ENCODE measurements at places on chromosomes 5 and 9.
A peak's percentile ranks its signal among the peaks of the same experiment; 100 is the strongest.

- DNase-seq = no peak
Measured at GRCh38 chr9:137784641-137785513, 92.7 kb upstream of the CACNA1B start.

- DNase-seq = no peak
Measured at GRCh38 chr5:144585681-144586080, 415.0 kb downstream of the KCTD16 start.

GRCh38 chr5:158701406-158702177, 398.1 kb downstream of the EBF1 start:
- DNase-seq = no peak

DNA sequence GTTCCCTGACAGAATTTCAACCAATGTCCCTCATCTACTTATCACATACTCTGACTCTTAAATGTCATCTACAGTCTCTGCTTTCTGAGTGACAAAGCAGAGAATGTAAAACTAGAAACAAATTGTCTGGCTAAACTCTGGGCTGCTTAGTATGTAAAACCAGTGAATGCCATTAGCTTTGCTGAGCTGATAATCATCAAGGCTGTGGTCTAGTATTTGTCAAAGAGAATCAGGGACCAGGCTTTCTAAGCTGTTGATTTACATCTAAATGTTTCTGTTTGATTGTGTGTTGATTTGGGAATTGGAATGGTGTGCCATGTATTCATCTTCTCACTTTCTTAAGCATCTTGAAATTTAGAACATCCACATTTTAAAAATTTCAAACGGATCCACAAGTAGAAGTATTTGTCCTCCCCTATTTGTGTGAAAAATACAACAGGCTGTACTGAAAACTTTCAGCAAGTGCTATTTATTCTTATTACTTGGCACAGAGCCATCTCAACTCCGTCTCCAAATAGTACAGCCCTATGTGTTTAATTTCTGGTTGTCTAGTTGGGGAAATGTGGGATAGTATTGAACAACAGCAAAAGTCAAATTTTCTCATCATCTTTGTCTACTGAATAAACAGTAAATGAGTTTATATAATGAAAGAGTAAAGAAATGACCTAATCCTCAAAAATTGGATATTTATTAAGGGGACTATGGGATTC, 251.5 kb downstream of the KCTD16 start:
- no peak for DNase-seq

- no peak for DNase-seq
Measured at GRCh38 chr9:137832191-137832700, 45.3 kb upstream of the CACNA1B start.

- no peak for DNase-seq
Measured at GRCh38 chr5:115588640-115589039, 13.6 kb downstream of the TICAM2 start.

DNA sequence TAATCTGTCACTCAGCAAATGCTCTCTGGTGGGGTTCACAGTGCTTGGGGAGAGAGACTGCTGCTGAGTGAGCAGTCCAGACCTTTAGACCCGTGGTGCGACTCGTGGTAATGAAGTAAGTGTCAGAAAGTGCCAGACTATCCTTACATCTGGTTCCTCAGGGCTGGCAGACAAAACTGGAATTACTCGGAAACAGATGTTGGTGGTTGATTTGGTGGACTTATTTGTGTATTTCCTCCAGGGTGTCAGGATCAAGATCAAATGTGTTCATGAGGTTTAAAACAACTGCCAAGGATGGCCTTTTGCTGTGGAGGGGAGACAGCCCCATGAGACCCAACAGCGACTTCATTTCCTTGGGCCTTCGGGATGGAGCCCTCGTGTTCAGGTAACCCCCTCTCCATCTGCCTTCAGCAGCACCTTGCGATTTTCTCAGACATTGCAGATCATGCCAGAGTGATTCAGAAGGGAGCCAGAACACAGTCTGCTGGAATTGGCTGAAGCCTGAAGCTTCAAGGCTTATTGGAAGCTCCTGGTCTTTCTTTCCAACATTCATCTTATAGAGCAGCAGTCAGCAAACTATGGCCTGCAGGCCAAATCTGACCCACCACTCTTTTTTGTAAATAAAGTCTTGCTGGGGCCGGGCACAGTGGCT, 105.2 kb downstream of the LIFR start:
- DNase-seq = no peak

- no peak for DNase-seq
Measured at GRCh38 chr9:3750321-3750720, 224.5 kb upstream of the RFX3 start.

DNA sequence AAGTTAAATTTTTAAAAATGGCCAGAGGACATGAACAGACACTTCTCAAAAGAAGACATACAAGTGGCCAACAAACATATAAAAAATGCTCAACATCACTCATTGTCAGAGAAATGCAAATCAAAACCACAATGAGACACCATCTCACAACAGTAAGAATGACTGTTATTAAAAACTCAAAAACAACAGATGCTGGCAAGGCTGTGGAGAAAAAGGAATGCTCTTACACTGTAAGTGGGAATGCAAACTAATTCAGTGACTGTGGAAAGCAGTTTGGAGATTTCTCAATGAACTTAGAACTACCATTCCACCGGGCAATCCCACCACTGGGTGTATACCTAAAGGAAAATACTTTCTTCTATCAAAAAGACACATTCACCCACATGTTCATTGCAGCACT, 168.5 kb upstream of the PIK3R1 start:
- no peak for DNase-seq

- DNase-seq = no peak
Measured at GRCh38 chr5:177403102-177403791, 2.8 kb upstream of the PFN3 start.

DNA sequence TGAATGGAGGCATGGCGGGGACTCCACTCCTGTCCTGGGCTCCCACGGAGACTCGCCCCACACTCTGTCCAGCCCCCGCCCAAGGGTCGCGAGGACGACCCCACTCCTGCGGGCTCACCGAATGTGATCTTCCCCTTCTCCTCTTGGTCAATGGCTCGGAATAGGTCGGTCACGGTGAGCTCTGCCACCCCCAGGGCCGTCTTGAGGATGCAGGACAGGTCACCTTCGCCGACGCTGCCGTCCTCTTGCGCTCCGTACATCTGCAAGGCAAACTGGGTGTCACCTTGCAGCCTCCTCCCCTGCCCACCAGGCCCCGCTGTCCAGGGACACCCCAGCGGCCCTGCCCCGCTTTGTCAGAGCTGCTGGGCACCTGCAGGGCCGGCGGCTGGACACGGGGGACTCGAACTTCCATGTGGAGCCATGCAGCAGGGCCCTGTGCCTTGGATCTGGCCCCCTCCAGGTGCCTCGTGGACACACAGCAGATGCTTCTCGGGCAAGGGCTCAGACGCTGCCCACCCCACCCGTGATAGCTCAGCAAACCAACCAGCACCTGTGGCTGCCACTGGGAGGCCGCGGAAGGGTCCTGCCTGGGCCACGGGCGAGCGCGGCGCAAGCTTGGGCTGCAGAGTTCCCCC, 21.5 kb upstream of the SLC6A3 start:
- DNase-seq = no peak

- no peak for DNase-seq
Measured at GRCh38 chr5:111197523-111197922, 26.7 kb upstream of the CAMK4 start.

DNA sequence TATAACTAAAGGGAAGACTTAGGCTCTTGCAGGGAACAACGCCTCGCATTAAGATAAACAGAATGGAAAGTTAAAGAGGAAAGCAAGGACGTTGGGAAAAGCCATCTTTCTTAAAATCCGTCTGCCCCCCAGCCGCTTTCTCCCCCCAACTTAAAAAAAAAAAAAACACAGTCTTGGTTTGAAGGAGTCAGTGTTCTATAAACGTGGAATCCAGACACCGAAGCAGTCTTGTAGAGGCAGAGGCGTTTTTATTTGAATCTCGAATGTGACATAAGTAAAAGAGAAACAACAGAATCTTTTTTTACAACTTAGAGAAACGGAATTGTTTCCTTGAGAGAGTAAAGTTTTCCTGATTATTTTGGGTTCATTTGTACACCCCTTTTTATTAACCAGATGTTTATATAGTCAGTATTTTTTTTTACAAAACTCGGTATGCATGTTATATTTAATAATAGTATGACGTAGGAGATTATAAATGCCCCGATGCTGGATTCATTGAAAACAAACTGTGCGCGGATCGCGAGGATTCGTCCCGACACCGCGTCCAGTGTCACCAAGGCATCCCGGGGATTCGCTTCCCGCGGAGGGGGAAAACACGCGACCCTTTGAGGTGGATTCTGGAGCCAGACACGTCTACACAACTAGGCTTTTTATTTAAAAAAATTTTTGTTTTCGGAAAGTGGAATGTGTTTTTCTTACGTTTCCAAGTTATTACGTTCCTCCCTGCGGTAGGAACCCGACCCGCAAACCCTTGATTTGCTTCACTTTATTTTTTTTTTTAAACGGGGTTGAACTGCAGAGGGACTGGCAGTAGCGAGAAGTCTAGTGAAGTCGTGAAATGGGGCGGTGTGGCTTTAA, 6.7 kb downstream of the PTCH1 start:
- no peak for DNase-seq

DNA sequence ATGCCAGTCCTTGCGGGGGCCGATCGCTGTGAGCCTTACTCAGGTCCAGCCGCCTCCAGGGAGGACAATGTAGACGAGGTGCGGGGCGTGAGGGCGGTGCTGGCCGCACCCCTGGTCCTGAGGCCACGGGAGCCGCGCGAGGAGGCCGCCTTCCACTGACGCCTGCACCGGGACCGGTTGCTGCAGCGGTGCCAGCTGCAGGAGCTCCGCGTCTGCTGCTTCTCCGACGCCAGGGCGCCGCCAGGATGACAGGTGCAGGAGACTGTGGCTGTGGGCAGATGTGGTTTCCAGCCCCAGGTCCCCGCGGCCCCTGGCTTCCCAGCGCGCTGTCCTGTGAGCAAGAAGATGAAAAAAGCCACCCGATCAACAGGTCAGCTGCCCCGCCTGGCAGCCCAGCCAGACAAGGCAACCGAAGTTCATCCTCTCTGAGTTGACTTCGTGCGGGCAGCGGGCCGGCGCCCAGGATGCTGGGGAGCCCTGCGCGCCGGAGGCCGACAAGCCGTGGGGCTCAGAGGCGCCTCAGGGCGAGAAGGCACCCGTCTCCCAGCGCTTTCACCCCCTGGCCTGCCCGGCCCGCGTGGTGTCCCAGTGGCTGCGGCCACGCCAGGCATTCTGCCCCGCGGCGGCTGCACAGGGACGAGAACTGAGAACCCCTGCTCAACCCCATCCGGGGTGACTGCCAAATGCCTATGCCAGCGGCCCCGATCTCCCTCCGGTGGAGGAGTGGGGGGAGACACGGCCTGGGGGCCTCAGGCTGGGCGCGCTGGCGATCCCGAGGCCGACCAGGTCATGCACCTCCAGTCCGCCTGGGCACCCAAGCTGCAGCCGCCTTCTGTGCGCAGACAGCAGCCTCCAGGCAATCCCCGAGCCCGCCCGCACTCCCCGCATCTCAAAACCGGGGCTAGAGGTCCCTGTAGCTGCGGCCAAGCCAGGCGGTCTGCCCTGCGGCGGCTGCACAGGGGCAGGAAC, 43.4 kb upstream of the BICD2 start:
- no peak for DNase-seq

GRCh38 chr5:141605523-141606277, 13.1 kb downstream of the DIAPH1 start:
- DNase-seq = peak; percentile 33

DNA sequence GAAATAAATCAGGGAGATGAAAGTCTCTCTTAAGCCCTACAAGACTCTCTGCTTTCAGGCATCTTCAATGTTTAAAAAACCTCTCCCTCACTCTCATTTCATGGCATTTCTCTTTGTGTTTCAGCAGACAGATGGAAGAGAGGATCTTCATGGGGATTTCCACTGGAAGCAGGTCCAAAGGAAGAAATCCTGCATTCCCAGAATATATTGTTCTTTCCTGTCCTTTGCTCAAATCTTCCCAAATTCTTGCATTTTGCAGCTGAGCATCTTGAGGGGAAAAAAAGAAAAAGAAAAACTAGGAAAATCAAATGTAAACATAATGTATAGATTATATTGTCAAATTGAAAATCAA, 382.2 kb downstream of the ENC1 start:
- no peak for DNase-seq

GRCh38 chr5:149747141-149747832, 17.2 kb downstream of the PPARGC1B start:
- DNase-seq = no peak

GRCh38 chr9:113215132-113215531, 5.9 kb downstream of the FKBP15 start:
- DNase-seq = no peak

- DNase-seq = no peak
Measured at GRCh38 chr5:110476164-110476563, 250.3 kb downstream of the TMEM232 start.

- no peak for DNase-seq
Measured at GRCh38 chr9:90162819-90163218, 479.8 kb downstream of the DIRAS2 start.

DNA sequence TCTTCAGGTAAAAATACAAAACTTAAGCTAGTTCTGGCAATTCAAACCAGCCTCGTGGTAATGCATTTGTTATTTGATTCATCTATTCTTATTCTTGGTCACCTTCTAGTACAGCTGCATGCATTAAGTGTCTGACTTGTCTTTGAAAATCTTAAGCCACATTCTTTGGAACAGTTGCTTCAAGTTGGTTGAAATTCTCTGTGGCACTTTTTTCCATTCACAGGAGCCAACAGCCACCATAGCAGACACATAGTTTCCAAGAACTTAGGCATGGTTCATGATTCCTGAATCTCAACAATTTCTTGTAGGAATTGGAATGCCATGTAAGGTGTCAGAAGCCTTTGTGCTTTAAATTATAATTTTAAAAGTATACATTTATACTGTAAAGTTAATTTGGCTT, 47.4 kb upstream of the MEF2C start:
- DNase-seq = no peak

GRCh38 chr5:61657686-61658085, 325.6 kb downstream of the ZSWIM6 start:
- DNase-seq = no peak

DNA sequence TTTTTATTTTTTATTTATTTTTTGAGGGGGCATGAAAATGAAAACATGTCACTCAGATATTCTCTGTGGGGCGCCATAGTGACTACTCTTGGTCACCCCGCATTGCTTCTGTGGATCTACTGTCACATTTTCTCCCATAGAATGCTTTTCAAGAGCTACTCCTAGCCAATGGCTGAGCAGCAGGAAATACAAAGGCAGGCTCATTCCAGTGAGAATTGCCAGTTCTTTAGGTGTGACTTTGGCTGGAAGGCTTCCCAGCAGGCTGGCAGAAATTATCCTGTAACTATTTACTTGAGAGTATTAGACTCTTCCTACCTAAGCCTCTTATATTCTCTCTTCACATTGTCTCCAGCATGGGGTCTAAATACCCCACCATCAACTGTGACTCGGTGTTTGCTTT, 21.0 kb upstream of the PTPRD start:
- DNase-seq = no peak

GRCh38 chr9:463455-464171, 248.9 kb downstream of the DOCK8 start:
- no peak for DNase-seq

DNA sequence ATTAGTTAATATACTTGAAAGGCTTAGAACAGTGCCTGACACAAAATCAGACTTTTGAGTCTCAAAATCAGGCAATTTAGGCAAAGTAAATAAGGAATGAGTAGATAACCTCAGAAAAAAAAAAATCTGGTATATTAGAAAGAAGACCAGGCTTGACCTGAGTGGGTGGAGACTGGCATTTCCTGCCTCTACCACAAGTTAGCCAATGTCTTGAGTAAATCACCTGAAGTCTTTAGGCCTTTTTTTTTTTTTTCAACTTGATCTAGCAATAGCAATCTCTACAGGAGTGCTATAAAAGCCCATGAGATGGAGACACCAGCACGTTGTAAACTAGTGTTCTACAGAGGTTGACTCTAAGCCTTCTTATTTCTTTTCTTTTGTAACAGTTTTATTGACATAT, 104.2 kb upstream of the RASEF start:
- DNase-seq = no peak

- DNase-seq = no peak
Measured at GRCh38 chr9:121023064-121023463, 27.0 kb downstream of the C5 start.
